Stimulated activated CD4-positive, alpha-beta T cell treated with anti-CD3 and anti-CD28 coated beads, Interleukin-4, amount 100 ng/mL, for 1 hour (primary cell): ENCODE measurements at places on chromosomes 1 and 21.
A peak's percentile ranks its signal among the peaks of the same experiment; 100 is the strongest.

GRCh38 chr1:57017200-57017599 is 51.4 kb upstream of the C8B start:
- DNase-seq = no peak

DNA sequence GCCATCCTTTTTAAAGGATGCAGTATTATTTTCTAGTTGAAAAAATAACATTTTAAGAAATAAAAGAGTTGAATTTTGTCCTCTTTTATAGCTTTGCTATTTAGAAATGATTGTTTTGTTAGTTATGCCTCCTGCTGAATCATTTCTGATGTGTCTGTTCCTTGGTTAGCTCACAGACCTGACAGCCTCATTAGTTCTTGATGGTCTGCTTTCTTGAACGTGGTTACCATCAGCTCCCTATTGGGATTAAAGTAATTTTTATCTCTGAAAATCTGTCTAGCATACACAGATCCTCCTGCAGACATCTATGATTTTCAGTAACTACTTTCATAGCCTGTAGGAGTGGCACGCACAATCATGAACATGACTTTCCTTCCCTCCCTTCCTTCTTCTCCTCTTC is 447.6 kb upstream of the B3GALT2 start:
- DNase-seq = no peak

GRCh38 chr1:96362623-96363022 is 359.0 kb upstream of the PTBP2 start:
- no peak for DNase-seq

- no peak for DNase-seq
Observed at GRCh38 chr1:109309347-109309746, 2.5 kb upstream of the MYBPHL start.

DNA sequence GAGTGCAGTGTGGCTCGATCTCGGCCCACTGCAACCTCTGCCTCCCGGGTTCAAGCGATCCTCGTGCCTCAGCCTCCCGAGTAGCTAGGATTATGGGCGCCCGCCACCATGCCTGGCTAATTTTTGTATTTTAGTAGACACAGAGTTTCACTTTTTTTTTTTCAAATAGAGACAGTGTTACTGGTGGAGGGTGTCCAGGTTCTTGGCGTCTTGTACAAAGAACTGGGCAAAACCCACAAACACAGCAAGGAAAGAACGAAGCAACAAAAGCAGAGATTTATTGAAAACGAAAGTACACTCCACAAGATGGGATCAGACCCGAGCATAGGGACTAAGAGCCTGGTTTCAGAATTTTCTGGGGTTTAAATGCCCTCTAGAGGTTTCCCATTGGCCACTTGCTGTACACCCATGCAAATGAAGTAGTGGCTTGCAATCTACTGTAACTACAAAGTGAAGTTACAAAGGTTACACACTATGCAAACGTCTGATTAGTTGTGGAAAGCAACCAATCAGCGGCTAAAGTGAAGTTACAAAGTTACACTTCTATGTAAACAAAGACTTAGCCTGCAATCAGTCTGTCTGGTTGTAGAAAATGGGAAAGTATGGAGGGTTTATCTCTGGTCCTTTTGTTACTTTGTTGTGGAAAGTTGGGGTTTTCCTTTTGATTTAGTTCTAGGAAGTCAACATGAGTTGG is 199.1 kb downstream of the DYRK1A start:
- no peak for DNase-seq

GRCh38 chr21:21412096-21412495 is 413.9 kb downstream of the NCAM2 start:
- no peak for DNase-seq

DNA sequence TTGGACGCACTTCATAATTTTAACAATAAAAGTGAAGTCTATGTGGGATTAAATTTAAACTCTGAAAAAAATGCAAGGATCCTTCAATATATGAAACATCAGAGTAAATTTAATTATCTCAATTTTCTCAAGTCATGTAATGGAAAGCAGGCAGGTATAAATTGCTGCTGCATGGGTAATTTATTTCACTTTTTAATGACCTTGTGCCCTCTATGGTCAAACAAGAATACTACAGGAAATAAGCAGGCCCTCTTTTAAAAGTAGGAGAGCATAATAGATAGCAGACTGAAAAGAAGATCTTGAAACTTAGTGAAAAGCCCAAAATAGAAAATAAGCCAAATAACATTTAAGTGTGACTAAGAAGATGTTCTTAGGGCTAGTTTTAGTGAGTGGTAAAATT is 22.9 kb downstream of the BCAS2 start:
- DNase-seq = no peak

DNA sequence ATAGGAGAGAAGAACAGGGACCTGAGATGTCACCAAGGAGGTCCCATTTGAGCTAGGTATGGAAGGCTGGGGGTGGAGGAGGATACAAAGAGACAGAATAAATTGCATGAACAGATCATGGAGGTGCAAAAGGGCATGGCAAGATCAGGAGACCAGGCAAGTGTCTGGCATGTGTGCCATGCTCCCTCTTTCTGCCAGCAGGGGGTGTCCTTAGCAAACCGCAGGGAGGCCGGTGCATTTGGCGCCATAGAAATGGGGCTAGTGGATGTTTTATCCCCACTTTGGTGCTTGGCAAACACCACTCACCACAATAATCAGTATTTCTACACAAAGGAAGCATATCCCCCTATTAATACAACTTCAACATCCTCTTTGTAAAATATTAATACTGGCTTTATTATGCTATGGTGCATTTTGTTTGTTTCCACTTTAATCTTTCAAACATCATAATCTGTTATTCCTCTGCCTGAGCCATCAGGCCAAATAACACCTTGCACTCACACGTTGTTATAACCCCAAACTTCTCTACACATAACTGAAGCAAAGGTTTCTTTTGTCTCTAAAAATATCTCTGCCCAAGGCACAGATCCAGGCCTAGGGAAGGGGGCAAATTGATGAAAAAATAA is 25.9 kb downstream of the S100A6 start:
- peak; percentile 69 for DNase-seq

DNA sequence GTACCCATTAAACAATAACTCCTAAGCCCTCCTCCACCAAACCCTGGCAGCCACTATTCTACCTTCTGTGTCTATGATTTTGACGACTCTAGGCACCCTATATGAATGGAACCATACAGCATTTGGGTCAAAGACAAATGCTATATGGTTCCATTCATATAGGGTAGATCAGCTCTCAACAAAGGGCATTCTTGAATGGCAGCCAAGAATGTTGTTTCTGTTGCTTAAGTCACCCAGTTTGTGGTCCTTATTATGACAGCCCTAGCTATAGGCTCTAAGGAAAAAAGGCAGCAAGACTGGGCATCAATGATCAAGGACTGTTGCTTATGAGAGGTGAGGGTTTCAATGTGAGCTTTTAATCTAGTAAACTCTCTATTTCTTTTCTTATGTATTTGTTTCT is 4.7 kb upstream of the SLC5A9 start:
- no peak for DNase-seq

DNA sequence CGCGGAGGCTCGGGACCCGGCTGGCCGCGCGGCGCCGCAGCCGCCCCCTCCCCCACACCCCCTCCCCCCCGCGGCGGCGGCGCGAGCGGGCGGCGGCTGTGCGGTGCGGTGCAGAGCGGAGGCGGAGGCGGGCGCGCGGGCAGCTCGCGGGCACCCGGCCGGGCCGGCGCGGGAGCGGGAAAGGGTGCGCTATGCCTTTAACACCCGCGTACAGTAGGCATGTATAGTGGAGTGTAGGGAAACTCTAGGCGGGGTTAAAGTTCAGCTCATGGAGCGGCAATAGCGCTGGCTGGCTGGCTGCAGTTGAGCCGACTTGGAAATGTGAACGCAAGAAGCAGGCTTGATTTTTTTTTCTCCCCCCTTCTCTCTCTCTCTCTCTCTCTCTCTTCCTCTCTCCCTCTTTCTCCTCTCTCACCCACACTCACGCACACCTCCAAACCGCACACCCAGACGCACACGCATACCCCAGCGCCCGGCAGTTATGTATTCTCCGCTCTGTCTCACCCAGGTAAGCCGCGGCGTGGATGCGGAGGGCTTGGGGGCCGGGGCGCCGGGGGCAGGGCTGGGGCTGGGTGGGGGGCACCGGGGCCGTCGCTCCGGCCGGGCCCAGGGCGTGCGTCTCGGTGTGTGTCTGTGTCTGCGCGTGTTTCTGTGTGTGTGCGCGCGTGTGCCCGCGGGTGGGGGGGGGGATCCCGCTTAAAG is at the start of gene NFIA:
TSS of gene NFIA (plus strand) at position 251 of the 702 bp plus-strand sequence.
- DNase-seq = peak; percentile 23

DNA sequence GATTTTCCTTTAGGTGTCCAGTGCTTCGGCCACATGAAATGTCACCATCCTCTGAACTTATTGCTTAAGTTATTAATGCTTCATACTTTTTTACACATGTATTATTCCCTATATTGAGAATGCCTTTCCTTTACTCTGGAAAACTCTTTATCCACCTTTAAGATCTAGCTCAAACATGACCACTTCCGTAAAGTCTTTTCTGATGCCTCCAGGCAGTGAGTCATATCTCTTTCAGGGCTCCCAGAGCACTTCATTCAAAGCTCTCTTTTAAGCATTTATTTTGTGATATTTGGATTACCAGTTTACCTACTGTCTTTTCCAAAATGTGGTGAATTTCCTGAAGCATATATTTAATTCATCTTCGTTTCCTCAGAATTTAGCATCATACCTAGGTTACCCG is 178.9 kb downstream of the HS2ST1 start:
- no peak for DNase-seq

GRCh38 chr1:87148661-87149060 is 180.0 kb upstream of the LMO4 start:
- no peak for DNase-seq

GRCh38 chr1:6002714-6003501 is 10.7 kb upstream of the NPHP4 start:
- DNase-seq = no peak

DNA sequence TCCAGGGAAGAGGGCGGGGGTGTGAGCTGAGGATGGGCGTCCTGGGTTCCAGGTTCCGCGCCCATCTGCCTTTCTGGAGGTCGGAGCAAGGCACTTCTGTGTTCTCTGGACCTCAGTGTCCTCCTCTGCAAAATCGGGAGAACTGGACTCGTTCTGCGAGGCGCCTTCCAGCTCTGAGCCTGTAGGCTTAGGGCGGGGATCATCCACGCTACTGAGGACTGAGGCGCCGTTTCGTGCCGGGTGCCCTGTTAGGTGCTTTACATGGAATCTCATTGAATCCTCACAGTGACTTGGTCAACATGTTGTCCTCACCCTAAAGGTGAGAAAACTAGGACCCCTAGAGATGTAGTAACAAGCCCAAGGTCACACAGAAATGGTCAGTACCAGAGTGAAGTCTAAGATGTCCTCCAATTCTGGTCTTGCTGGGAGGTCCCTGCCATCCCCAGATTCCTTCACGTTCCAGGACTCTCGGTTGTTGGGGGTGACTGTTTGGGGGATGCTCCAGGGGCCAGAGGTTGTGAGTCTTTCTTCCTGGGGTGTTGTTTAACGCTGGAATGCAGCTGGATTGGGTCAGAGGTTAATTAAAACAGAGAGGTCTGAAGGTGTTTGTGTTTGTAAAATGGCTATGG is 677 bp downstream of the PRKAA2 start:
- DNase-seq = no peak

- peak; percentile 74 for DNase-seq
Observed at GRCh38 chr1:155173478-155174323, at the start of gene TRIM46. TSS of gene TRIM46 (plus strand) at chr1:155173849. CDS start at chr1:155173967, 118 bp downstream.

GRCh38 chr1:26758358-26758757 is 29.4 kb upstream of the PIGV start:
- no peak for DNase-seq

DNA sequence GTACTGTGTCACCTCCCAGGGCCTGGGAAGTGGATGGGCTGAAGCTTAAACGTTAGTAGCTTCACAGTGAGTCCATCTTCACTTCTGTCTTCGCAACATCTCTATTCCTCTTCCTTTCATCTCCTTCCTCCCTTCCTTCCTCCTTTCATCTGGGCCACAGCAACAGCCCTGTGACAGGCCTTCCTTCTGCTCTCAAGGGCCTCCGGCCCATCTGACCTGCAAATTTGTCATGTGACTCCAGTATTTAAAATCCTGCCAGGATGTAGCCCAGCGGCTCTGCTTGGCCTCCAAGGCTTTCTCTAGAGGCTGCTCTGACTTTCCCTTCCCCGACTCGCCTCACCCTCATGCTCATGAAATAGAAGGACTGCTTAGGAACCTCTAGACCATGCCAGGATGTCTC is 10.9 kb upstream of the BATF3 start:
- DNase-seq = no peak
